CD8-positive, alpha-beta T cell (primary cell): ENCODE measurements at places on chromosomes 1 and 21.

- DNase-seq, result no peak
Observed at GRCh38 chr1:5297886-5298239, 643.5 kb downstream of the AJAP1 start.

- no peak for DNase-seq
Observed at GRCh38 chr1:175673371-175674150, 69.8 kb downstream of the TNR start.

- DNase-seq, result no peak
Observed at GRCh38 chr1:78491451-78492071, 787 bp downstream of the PTGFR start.

DNA sequence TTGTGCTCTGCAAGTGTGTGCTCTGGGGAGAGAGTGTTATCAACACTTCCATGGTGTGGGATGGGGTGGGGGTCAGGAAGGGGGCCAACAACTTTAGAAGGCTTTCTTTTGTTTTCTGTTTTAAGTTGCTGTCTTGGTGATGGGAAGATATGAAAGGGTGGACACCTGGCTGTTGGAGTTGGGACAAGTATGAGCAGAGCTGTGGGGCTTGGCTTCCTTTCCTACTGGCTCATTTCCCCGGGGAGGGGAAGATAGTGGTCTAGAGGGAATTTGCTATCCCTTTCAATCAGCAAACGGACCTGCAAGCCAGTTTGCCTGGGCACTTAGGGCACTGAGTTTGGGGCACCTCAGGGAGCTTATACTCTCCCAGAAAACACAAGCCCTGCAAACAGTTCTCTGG, 19.2 kb downstream of the IER5 start:
- DNase-seq, result no peak

DNA sequence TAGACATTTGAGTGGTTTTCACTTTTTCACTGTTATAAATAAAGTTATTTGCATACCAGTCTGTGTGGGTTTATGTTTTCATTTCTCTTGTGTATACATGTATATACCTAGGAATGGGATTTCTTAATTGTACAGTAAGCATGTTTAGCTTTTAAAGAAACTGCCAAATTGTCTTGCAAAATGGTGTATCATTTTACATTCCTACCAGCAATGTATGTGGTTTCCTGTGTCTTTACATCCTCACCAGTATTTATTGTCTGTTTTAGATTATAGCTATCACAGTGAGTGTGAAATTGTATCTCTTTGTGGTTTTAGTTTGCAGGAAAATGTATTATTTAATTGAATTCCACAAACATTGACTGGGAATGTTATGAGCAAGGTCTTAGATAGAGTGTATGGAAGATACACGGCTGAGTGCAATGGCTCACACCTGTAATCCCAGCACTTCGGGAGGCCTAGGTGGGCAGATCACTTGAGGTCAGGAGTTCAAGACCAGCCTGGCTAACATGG, 57.3 kb downstream of the MACF1 start:
- no peak for DNase-seq

DNA sequence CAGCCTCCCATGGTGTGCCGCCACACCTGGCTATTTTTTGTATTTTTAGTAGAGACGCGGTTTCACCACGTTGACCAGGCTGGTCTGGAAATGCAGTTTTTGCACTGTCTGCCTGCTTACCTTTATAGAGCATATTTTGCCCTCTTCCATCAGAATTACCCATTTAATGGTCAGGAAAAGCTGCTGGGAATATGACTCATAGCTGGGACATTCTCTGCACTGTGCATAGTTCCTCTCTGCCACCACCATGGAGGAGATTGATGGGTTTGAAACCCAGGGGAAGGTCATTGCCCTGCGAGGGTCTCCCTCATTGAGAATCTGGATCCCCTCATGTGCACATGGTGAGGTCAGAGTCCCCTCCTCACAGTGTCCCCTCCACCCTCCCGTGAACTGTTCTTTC, 32.1 kb downstream of the MX1 start:
- DNase-seq, result no peak

DNA sequence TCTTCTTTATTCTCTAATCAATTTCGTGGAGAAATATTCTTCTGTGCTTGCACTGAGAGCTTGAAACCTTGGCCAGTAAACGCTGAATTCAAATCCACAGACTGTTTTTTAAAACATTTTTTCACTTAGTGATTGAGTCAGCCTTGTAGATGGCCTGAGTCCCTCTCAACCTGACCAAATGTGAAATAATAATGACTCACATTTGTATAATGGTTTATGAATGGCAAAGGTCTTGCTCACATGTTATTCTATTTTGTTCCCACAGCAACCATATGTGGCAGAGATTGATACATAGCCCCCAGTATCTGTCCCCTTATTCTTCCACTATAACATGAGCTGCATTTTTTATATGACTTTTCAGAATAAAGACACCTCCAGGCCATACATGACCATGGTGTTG, 47.8 kb upstream of the CCDC190 start:
- DNase-seq, result no peak

DNA sequence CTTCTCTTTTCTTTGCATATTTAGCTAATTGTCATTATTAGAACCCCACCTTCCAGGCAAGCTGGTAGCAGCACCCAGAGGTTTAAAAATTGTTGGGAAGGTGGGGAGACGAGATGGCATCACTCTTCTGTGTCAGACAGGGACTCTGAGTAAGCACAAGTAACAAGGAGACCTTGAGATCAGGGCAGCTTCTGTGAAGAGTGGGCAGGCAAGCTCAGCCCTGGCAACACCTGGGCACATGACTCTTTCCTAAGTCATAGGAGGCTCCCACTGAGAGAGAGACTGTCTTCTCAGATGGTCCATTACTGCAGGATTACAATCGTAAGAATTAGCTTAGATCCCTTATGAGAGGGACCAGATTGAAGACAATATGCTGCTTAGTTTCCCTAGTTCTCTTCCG, 183.5 kb downstream of the BRINP2 start:
- no peak for DNase-seq

DNA sequence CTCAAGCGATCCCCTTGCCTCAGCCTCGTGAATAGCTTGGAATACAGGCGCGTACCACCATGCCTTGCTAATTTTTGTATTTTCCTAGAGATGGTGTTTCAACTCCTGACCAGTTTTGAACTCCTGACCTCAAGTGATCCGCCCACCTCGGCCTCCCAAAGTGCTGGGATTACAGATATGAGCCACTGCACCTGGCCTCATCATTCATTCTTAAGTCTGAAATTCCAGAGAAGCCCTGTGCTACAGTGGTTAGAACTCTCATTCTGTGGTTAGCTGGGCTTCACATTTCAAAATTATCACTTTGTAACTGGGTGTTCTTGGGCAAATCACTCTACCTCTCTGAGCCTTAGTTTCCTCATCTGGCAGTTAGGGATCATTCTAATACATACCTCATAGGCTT, 86.1 kb upstream of the POU3F1 start:
- DNase-seq, result no peak

DNA sequence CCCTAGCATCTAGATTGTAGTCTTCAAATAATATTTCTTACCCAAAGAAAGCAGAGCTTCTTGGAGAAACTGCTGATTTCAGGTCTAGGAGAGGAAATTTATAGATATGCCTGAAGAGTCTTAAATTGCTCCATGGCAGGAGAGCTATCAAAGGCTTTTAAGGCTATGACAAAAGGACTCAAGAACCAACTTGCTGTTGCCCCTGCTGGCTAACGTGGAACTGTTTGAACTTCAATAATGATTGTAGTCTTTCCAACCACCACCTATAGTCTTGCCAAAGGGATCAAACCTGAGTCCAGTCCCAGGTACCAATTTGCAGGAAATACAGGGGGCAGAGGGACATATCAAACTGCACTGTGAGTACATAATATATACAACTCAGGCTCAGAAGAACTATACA, 336.2 kb upstream of the ESRRG start:
- no peak for DNase-seq

- peak; percentile 64 for DNase-seq
Observed at GRCh38 chr1:23790696-23791515, at the start of gene LYPLA2. Gene LYPLA2 (plus strand): TSS chr1:23791145. CDS start chr1:23792683, 1,538 bp downstream.

DNA sequence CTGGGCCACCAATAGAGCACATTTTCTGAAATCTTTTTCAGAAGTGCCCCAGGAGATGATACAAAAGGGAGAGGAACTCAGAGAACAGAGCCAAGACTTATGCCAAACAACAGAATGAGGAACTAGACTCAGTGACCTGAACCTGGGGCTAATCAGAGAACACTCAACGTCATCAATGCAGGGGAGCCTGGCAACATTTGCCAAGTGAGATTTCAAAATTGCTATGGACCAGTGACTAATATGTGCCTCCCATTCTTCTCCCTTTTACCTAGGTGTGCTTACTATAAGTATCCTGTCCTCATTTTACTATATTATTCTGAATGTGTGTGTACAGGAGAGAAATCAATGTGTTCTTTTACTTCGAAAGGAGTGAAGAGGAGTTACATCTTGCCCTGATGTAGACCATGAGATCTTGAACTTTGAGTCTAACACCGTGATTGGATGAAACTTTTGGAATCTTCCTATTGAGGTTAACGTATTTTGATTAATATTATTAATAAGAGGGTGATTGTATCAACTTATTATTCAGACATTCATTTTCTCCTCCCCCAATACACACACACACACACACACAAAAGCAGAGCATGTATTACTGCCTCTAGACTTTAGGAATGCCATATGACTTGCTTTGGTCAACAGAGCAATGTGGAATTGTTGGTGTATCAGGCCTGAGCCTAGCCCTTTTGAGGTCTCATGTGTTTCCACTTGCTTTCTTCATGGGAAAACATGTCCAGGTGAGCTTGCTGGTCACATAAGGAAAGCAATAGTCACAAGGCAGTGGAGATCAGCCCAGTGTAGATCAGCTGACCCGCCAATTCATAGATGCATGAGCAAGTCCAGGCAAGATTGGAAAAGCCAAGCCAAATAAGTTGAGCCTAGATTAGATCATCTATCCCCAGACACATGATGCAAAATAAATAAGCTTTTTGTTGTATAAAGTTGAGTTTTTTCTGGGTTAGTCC, 80.3 kb upstream of the ETS2 start:
- DNase-seq, result no peak

GRCh38 chr1:154556422-154556821, 2.0 kb downstream of the UBE2Q1 start:
- no peak for DNase-seq

DNA sequence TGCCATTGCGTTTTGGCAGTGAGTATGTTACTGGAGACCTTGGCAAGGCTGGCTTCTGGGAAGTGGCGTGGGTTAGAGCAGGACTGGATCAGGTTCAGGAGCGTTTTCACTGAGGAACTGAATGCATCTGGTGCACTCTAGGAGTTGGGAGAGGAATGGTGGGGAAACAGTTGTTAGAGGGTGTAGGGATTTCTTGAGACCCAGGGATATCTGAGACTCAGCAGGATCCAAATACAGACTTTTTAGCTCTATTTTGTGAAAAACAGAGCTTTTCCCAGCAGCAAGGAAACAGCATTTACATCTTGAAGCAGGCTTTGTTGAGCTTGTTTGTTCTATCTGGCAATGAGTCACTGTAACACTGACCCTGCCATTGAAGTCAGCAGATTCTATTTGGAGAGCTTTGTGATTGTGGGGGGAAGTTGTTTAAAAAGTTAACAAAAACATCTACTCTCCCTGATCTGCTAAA, 56.9 kb upstream of the NRIP1 start:
- DNase-seq, result no peak

DNA sequence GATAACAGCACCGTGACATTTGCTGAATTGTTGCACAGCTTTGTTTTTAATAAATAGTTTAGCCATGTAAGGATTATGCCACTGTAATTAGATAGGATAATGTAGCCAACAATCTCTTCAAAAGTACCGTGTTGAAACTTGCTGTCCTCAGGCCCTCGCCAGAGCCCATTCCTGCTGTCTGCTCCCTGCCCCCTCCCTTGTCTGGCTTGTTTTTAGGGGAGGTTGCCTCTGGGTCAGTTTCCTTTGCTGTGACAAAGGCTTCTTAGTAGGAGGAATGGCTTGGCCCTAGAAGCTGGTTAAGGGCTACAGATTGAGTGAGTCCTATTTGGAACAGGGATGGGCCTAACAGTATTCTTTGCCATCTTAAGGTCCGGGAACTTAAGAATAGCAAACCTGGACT, 107.9 kb downstream of the LMO4 start:
- no peak for DNase-seq

DNA sequence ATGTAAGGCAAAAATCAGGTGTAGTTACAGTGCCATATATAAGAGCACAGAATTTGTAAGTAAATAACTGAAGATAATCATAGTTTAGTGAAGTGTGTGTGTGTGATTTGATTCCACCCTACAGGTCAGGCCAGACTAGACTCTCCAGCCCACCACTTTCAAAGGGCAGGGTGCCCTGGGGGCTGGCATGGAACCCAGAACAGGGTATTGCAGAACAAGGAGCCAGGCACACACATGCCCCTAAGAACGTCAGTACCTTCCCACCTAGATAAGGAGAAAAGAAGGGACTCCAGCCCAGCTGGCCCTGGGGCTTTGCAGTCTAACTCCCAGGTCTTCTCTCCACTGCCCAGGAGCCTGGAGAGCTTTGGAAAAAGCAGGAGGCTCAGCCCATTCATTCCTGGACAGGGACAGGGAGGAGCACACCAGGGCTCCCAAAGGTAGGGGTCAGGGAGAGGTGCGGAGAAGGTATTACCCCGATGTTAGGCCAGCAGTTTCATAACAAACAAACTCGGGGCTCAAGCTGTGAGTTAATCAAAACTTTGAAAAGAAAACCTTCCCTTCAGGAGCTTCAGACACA, 149.7 kb upstream of the VANGL1 start:
- DNase-seq, result no peak

- DNase-seq, result no peak
Observed at GRCh38 chr1:117143871-117144270, 22.3 kb upstream of the TRIM45 start.

DNA sequence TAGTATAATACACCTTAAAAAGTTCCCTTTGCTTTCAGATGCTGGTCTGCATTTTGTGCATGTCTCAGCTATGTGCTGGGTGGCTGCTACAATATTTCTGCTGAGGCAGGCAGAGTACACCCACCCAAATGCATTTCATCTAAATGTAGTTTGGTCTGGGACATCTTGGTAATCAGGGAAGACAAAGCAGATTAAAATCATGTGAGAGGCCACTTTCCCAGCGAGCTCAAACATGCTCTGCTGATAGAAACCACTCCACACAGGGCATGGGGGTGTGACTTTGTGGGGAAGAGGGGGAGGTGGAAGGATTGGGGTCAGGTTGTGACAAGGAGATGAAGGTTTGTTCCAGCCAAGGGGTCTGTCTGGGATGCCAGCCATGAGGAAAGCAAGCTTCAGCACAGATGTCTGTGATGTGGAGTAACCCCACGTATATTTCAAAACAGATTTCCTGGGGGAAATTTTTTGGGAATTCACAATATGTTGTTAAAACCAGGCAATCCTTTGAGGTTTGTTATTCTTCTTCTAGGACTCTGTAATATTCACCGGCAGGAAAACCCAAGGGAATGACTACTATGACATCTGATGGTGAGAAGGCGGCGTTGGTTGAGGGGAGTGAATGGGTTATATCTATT, 255.1 kb upstream of the FGGY start:
- no peak for DNase-seq
